ENCODE measurements at places on chromosomes 7 and 10.
A peak's percentile ranks its signal among the peaks of the same experiment; 100 is the strongest.

GRCh38 chr7:104123786-104124185 is 84.0 kb downstream of the ORC5 start:
- DNase-seq, result no peak

- no peak for DNase-seq
These were observed 391.0 kb downstream of the SUGCT start for GRCh38 chr7:40525764-40526163.

DNA sequence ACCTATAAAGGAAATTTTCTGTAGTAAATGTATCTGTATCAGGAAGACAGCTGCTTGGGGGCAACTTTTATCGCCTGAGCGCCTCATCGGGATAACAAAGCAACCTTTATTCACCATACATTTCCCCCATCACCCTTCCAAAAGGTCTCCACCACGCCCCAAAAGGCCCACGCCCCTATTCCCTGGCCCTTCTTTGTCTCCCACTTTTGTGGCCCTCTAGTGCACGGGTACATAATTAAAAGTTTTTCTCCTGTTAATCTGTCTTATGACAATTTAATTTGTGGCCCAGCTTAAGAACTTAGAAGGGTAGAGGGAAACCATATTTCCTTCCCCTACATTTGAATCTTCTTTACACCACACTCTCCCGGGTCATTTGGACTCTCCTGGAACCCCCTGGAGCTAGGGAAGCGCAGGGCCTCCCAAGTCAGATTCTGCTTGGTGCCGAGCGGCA is 625 bp downstream of the RP9 start:
- DNase-seq, result peak; percentile 52

DNA sequence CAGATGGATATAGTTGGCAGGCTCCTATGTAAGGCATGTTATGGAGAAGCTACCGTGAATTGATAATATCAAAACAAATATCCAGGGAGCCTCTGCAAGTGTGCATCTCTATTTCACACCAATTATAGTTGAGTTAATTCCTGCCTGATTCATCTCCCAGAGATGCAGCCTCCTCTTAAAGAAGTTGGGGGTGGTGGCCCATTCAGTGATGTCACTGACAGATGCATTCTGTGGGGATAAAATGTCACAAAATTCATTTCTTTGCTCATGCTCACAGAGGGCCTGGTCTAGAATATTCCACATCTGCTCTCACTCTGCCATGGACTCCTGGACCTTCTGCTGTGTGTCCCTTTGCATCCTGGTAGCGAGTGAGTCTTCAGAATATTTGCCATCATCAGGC is 189.1 kb upstream of the PRSS1 start:
- no peak for DNase-seq

DNA sequence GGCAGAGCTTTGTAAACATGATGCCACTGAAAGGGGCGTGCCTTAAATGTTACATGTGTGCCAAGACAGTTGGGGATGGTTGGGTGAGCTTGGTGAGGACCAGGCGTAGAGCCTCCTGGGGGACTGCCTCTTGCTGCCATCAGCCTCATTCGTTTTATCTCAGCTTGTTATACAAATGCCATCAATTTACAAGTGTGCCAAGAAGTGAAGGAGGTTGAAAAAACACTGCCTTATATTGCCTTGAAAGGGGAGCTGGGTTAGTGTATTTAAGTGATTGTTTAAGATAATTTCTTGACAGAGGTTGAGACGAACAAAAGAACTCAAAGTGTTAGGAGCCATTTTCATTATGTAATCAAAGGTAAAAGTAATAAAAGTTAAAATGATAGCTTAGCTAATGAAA is 354.7 kb downstream of the PHTF2 start:
- no peak for DNase-seq

GRCh38 chr10:128570319-128570995 is 444.2 kb upstream of the MKI67 start:
- DNase-seq, result no peak

- no peak for DNase-seq
These were observed 406.1 kb downstream of the PARD3 start for GRCh38 chr10:34408956-34409355.

DNA sequence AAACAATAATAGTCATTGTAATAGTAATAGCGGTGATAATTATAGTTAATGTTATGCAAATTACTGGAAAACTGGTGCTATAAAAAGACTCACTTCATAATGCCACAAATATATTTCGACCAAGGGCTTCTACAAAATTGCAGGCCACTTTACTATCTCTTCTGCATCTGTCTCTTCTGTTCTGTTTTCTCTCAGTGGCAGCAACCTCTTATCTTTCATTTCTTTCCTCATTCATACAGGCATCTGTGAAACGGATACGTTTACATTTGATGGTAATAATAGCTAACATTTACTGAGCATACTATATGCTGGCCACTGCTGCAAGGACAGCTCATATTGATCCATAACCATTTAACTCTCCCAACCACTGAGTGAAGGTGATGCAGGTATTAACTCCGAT is 537.4 kb upstream of the PFKP start:
- no peak for DNase-seq

- no peak for DNase-seq
These were observed 733 bp downstream of the HIBADH start for GRCh38 chr7:27661811-27662489.

DNA sequence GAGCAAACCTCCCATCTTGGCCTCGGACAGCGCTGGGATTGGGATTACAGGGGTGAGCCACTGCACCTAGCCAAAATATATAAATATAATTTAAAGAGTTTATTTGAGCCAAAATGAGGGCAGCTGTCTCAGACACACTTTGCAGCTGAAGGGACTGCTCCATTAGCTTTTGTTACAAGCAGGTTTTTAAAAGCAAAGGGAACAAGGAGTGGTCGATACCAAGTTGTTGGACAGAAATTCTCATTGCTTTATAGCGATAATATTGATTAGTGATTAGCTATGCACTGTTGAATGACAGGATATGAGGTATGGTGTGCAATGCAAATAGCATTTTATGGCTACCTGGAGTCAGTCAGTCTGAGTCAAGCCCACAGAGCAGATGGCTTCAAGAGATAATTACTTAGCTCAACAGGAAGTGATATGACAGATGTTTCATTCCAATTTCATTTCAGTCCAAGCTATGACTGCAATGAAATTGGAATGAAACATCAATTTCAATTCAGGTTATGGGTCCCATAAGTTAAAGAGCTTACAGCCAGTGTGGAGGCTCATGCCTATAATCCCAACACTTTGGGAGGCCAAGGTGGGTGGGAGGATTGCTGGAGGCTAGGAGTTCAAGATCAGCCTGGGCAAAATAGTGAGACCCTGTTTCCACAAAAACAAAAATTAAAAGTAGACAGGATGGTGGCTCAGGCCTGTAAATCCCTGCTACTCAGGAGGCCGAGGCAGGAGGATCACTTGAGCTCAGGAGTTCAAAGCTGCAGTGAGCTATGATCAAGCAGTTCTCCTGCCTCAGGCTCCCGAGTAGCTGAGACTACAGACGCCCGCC is 23.1 kb downstream of the TYW1 start:
- DNase-seq, result no peak

DNA sequence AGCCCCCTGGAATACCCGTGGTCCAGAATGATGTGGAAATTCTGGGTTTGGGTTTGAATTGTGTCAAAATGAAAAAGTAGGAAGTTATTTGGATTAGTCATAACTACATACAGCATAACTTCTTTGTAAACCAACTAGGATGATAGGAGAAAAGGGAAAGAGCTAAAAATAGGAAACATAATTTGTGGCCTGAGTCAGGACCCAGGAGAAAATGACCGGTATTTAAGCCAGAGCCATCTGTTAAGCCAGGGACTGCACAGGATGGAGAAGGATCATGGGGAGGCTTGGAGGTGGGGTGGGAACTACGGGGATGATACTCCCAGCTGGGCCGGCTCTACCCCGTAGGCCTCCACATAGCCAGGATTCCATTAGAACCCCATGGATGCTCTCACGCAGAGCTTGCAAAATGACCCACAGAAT is 98.6 kb downstream of the MYOF start:
- DNase-seq, result no peak

- no peak for DNase-seq
These were observed 250.9 kb downstream of the PHF14 start for GRCh38 chr7:11224535-11224934.

GRCh38 chr10:65950075-65950474 is 975.8 kb upstream of the LRRTM3 start:
- no peak for DNase-seq

- DNase-seq, result no peak
These were observed 957.4 kb upstream of the LRRTM3 start for GRCh38 chr10:65968437-65968836.

Measured in ACHN (cell line).